ENCODE measurements at places on chromosomes 6 and 20. TPM values are rescaled to one million over a fixed set of nuclear protein-coding genes. Genes with fewer than 3 reads are reported as not detected.

The OSTM1 gene
- 24.6 TPM for total RNA-seq

The LY6G6F gene
- total RNA-seq = not detected

The SOX4 gene
- 9.2 TPM for total RNA-seq

The FKBP5 gene
- total RNA-seq = 48.9 TPM

The FOXA2 gene
- total RNA-seq = 17.8 TPM

The ABHD16B gene
- total RNA-seq = not detected

The CFAP206 gene
- total RNA-seq = 0.73 TPM

The NOX3 gene
- total RNA-seq = not detected

The SNAP91 gene
- 0.14 TPM for total RNA-seq

The YTHDF1 gene
- 50.3 TPM for total RNA-seq

The FOXC1 gene
- total RNA-seq = 4.6 TPM

The TRAPPC3L gene
- total RNA-seq = not detected

The RSPO3 gene
- 85.2 TPM for total RNA-seq

The LY6G5B gene
- 3.9 TPM for total RNA-seq

The SLC4A11 gene
- 10.2 TPM for total RNA-seq

The FAM217A gene
- not detected for total RNA-seq

The OXT gene
- total RNA-seq = not detected

The OR2H1 gene
- not detected for total RNA-seq

The HRH3 gene
- total RNA-seq = not detected

The LATS1 gene
- total RNA-seq = 7.5 TPM

The OSBPL2 gene
- total RNA-seq = 23.3 TPM

The ZHX3 gene
- total RNA-seq = 5.0 TPM

The OR2H2 gene
- total RNA-seq = not detected

The LINC00237 gene
- not detected for total RNA-seq

The GHRH gene
- total RNA-seq = not detected

The PPIL6 gene
- total RNA-seq = 3.9 TPM

The TMEM200A gene
- total RNA-seq = 0.07 TPM

The FERMT1 gene
- total RNA-seq = 13.4 TPM

The LPIN3 gene
- total RNA-seq = 14.2 TPM

The PROCR gene
- 153 TPM for total RNA-seq

The ULBP3 gene
- total RNA-seq = 2.9 TPM

The CRYBG1 gene
- total RNA-seq = 0.74 TPM

The PRRT1 gene
- total RNA-seq = 0.41 TPM

The SAMD5 gene
- 0.48 TPM for total RNA-seq

The CLPSL2 gene
- 2.0 TPM for total RNA-seq

The PSORS1C2 gene
- total RNA-seq = not detected

The ATG5 gene
- total RNA-seq = 26.1 TPM

The HLA-DRB1 gene
- not detected for total RNA-seq

The PRSS35 gene
- 0.07 TPM for total RNA-seq

The ULBP1 gene
- total RNA-seq = 0.94 TPM

The GMEB2 gene
- 9.7 TPM for total RNA-seq

The TMEM74B gene
- total RNA-seq = 3.7 TPM

The MMP24 gene
- 34.6 TPM for total RNA-seq

The GJA10 gene
- not detected for total RNA-seq

The EPPIN gene
- not detected for total RNA-seq

The GTSF1L gene
- not detected for total RNA-seq

Data from A549 treated with GW870086 at 1 μM for 4 hours (cell line).